ENCODE measurements at places on chromosomes 6 and 20. TPM values are rescaled to one million over a fixed set of nuclear protein-coding genes. Genes with fewer than 3 reads are reported as not detected.

DNA sequence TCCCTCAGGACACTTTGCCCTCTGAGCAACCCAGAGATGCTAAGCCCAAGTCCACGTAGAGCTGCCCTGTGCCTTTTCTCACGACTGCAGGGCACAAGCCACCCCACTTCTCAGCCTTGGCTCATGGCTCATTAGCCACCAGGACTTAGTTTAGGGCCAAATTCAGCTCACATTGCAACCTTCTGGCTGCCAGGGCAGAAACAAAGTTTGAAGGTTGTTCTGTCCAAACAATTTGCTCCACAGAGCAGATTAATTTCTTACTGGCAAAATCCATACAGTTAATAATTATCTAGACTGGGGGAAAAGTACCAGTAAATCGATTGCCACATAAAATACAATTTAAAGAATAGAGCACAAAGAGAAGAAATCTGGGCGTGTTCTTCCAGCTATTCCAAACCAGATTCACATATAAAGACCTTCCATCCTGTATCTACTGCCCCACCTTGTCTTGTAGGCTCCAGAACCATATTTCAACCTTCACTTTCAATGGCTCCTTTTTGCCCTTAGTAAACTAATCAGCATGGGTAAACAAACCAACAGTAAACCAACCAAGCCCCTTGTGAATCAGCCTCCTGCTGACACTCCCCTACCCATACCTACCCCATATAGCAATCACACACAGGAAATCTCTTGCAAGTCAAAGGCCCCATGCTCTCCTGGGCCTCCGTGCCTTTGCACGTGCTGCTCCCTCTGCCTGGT is 101.9 kb downstream of the QRSL1 start:
- H3K4me3 ChIP-seq: no peak overlapping the region
- peak overlapping the region; percentile 91 for H3K27ac ChIP-seq
- peak; percentile 55 for DNase-seq
- no peaks in the 10 kb centered on the region for H3K36me3 ChIP-seq

DNA sequence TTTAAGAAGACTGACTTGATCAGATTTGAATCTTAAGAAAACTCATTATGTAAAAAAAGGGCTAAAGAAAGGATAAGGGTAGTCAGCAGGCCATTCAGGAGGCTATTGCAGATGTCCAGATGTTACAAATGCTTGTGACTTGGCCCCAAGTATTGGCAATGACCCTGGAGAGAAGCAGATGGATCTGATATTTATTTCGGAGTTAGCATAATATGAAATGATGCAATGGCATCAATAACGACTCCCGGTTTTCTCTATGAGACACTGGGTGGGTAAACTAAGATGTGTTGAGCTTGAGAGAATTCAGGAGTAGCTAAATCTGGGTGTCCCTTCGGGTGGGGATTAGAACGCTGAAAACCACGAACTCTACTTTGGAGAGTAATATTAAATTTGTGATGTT is 149.7 kb downstream of the LAMA2 start:
- H3K4me1 ChIP-seq: no peaks in the 10 kb centered on the region
- H3K27ac ChIP-seq: no peak overlapping the region
- H3K36me3 ChIP-seq: no peaks in the 10 kb centered on the region
- no peaks in the 10 kb centered on the region for H3K27me3 ChIP-seq

- H3K4me3 ChIP-seq: no peak overlapping the region
- no peaks in the 10 kb centered on the region for H3K27me3 ChIP-seq
- DNase-seq: no peak
- H3K36me3 ChIP-seq: no peaks in the 10 kb centered on the region
Measured at GRCh38 chr6:9943986-9944385, 470.9 kb downstream of the TFAP2A start.

GRCh38 chr6:150430815-150431214 is 62.0 kb downstream of the IYD start:
- H3K36me3 ChIP-seq: no peaks in the 10 kb centered on the region
- H3K4me3 ChIP-seq: no peak overlapping the region
- no peaks in the 10 kb centered on the region for H3K4me1 ChIP-seq
- no peak for DNase-seq

- DNase-seq: no peak
- no peak overlapping the region for H3K4me3 ChIP-seq
- H3K27me3 ChIP-seq: no peaks in the 10 kb centered on the region
- H3K4me1 ChIP-seq: no peaks in the 10 kb centered on the region
- H3K36me3 ChIP-seq: no peaks in the 10 kb centered on the region
Measured at GRCh38 chr6:161976553-161976952, 702.7 kb upstream of the AGPAT4 start.

The IL20RA gene
- 1.5 TPM for total RNA-seq

Data from thyroid gland (tissue), 4 donors.